Fibroblast of gingiva (primary cell): ENCODE measurements at places on chromosomes 5 and 9.

- DNase-seq = no peak
Measured at GRCh38 chr9:126673689-126674364, 60.1 kb downstream of the LMX1B start.

DNA sequence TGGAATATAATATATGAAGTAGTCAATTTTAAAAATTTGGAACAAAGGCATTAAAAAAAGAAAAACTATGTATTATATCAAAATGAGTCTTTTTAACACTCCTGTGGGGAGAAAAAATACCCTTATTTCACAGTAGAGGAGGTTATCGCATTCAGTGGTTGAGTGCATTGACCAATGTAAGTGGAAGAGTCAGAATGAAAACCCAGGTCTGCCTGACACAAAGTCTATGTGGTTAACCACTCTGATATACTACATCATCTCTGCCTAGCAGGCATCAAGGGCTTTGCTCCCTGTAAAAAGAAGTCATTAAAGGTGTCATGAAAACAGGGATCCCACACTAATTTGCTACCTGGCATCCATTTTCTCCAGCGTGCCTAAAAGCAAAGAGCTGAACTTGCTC, 417.2 kb upstream of the C9orf72 start:
- DNase-seq = no peak

- DNase-seq = no peak
Measured at GRCh38 chr5:14216372-14216771, 73.2 kb downstream of the TRIO start.

DNA sequence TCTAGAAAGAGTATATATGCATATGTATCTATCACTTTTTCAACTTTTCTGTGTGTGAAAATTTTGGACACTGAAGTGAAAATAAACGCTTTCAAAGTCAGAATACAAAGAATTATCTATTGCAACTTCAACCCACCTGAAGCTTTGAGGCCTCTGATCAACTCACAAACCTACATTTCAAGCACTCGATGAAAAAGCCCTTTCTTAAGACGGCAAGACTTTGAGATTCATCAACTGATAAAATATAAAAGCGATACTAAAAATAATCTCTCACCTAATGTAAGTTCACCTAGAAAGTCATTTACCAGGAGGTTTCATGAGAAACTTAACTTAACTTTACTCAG, 1.2 kb downstream of the GOLPH3 start:
- no peak for DNase-seq

GRCh38 chr5:181149355-181149754, 2.0 kb downstream of the OR2V2 start:
- DNase-seq = no peak

GRCh38 chr5:142402752-142403318, 78.0 kb upstream of the SPRY4 start:
- no peak for DNase-seq

DNA sequence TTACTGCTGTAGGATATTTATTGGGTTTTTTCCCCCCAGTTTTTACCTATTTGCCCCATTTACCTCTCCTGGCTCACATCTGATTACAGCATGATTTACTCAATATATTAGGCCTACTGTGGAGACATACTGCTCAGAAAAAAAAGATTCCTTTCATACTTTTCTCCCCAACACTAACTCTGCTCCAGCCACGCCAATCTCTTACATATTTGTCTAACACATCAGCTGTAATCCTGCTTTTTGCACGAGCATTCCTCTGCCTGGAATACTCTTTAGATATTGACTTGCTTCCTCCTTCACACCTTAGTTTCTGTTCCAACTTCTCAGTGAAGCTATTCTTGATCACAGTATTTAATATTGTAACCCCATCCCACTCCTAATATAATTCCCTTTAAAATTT, 158.1 kb upstream of the VCAN start:
- DNase-seq = no peak

DNA sequence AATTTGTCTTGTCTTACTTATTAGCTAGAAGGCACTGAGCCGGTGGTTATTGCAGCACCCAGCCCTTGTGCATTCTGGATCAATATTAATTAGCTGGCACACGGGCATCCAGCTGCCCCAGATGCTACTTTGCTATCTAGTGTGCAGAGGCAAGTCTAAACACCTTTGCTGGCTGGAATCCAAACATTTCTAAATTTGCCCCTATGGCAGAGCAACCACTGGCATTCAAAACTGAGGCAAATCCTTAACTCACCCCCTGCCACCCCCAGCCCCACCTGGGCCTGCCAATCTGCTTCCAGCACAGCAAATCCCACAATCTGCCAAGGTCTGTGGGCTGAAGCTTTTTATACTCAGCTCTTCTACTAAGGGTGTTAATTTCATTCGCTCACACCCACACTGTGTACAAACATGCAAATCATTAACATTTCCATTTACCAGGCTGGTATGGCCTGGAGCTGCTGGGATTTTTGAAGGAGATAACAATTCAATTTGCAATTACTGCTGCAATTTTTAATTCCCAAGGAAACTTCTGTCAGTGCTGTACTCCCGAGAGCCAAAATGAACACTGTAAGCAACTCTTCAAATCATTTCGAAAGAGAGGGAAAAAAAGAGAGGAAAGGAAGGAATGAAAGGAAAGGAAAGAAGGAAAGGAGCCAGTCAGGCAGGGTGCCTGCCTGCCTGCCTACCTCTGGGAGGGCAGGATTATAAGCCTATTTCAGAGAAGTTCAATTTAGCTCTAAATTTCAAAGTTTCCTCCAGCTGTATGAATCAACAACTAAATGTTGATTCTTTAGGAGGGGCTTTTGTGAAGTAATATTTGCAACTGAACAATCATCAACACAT, 35.5 kb downstream of the RAPGEF1 start:
- no peak for DNase-seq

DNA sequence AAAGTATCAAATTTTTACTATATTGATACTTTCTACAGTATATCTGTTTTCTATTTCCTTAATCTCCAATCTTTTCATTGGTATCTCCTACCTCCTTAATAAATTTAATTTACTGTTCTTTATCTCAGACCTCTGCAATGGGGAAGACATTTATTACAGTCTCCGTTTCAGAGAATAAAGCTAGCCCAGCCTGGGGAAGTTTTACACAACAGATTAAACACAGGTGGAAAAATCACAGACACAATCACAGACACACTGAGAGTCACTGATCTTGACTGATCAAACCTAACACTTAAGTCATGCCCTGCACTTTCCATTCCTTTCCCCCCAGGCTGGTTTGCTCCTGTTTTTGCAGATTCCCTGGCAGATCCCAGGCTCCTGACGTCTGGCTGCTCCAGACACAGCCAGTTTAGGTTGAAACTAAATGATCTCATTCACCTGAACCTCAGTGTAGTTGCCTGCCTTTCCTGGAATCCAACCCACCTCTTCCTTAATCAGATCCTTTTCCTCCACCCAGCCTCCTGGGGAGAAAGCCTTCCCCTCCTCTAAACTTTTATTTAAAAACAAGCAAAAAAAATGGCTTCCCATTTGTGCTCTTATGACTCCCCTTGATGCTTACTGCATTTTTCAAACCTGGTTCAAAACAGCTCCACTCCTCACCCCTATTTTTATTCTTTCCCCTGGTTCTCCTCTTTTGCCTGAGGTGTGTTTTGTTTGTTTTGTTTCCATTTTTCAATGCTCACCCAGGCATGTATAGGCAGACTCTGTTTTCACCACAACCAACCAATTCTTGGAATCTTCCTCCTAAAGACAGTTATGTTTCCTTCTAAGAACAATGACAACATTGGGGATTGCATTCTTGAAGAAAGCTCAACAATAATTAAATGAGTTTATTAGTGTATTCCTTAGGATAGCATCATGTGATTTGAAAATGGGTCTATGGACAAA, 29.5 kb upstream of the OSMR start:
- no peak for DNase-seq

DNA sequence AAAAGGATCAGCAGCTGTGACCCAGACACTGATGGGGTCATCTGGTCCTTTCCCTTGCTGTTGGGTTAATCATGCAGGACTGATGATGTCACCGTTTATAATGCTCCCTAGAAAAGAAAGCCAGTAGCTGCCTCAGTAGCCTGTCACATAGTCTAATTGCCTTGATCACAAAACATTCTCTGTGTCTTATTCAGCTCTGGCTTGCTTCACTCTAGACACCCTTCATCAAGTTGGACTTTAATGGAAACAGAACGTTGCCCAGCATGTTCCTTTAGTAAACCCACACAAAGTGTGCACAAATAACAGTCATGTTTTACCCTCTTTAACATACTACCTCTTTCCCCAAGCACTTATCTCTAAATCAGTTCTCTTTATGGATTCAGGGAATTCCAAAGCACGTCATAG, 170.8 kb downstream of the SGCD start:
- DNase-seq = no peak

DNA sequence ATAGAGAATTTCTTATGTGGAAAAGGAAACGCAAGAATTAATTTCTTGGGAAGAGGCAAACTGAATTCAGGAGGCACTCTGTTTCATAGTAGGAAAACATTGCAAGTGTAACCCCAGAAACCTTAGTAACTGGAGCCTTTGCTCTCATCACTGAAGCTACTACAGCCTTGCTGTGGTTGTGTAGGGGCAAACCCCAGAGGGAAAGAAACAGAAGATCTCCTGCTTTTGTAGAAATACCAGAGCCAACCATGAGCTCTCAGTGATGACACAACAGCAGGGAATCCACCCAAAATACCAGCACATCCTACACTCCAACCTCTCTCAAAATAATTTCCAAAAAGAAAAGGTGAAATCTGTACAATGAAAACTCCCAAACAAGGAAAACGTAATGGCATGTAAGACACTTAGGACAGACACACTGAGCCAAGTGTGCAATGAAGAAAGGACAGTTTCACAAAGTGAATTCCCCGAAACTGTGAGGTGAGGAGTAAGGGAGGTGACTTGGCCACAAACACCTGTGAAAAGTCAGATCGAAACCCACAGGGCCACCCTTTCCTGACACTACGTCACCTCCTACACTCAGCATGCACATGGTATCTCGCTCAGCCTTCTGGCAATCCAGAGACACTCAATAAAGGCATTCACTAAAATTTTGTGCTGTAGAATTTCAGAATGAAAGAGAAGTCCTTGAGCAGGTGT, 8.5 kb upstream of the ACSL6 start:
- DNase-seq = no peak

DNA sequence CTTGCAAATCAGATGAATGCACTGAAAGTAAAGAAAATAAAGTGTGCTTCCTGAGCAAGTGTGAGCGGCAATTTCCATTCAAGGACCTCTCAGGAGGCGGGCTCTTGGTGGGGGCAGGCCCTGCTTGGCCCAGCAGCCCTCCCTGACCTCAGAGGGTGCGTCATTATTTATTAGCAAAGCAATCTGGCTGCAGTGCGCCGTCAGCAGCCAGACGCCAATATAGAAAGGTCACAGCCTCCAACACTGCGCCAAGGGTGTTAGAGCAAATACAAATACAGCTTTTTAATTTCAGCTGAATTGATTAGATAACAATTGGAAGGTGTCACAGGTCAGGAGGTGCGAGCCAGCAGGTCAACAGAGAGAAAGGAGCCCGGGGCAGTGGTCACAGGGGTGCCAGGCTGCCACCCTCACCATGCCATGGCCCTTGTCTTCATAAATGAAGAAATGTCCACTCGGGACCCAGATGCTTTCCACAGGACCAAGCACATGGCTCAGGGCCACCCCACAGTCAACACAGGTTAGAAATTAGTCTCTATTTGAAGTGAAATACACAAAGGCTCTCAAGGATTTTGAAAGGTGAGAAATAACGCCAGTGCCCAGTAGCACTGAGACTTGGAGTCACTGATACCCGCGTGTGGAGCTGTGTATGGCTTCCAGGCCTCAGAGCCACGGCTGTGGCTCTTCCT, 309.8 kb downstream of the IRX2 start:
- DNase-seq = no peak

GRCh38 chr5:135133698-135134515, 99.9 kb upstream of the PITX1 start:
- DNase-seq = no peak

- DNase-seq = no peak
Measured at GRCh38 chr5:1509346-1510085, 14.2 kb downstream of the LPCAT1 start.

GRCh38 chr5:171486613-171487012, 67.2 kb downstream of the FGF18 start:
- no peak for DNase-seq

DNA sequence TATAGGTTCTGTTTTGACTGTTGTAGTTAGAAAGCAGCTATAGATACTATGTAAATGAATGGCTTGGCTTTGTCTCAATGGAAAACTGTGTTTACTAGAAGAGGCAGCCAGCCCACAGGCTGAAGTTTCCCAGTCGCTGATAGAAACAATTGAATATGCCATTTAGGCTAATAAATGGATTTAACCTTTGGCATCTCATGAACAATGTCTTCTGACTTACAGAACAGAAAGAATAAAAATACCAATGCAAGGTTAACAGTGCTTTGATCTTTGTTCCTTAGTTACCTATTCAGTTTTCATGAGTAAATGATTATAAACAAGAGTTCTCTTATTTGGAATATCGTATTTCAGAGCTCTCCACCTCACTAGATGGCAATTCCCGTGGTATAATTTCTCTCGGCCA, 120.6 kb downstream of the PAM start:
- DNase-seq = no peak

DNA sequence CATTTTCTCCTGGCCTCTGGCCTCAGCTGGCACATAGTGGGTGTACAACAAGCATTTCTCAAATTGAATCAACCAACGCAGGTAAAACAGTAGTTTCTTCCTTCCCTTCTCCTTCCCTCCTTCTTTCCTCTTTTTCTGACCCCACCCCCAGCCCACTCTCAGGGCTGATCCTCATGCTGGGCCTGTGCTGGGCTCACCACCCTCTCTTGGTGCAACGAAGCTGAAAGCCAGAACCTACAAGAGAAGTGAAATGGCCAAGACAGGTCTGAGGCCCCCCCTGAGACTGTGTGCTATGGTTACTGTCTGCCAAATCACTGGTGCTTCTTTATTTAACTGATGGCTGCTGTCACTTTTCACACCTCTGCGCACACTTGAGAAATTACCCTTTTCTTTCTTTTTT, 53.0 kb upstream of the BOD1 start:
- no peak for DNase-seq

DNA sequence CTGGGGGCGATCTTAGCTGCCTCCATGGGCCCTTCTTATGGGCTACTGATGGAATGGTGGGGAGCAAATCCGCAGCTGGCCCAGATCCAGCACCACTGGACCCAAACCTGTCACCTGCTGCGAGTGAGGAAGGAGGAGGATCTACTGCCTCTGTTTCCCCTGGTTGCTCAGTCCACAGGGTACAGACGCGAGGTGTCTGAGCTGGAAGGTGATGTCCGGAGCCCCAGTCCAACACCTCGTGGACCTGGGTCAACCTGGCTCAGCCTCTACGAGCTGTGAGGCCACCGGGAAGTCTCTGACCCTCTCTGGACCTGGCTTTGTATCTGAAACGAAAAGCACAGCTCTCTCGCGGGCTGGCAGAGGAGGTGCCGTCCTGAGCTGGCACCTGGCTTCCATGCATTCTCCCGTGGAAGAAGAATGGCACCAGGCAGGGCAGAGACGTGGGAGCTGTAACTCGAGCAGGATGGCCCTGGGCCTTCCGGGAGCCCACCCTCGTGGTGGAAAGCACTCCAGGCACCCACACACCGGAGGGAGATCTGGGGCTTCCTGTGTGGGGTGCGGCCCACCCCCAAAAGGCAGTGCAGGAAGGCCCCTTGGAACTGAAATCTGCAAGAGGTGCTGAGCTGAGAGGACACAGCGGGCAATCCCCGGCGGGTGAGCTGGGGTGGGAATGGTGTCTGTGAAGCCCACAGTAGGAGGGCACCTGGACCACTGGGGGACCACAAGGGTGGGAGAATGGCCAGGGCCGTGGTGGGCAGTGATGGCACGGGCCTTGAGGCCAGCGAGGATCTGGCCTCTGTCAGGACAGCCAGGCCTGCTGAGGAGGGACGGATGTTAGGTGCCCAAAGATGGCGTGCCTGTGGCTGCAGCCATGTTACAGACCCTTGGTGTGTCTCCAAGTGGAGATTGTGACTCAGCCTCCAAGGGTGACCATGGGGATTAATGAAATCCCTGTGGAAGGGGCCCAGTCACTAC, 133.4 kb downstream of the OLFM1 start:
- DNase-seq = no peak
